ENCODE measurements at places on chromosomes 12 and 14.

- no peak for DNase-seq
Observed at GRCh38 chr12:66453844-66454243, 151.6 kb downstream of the HELB start.

DNA sequence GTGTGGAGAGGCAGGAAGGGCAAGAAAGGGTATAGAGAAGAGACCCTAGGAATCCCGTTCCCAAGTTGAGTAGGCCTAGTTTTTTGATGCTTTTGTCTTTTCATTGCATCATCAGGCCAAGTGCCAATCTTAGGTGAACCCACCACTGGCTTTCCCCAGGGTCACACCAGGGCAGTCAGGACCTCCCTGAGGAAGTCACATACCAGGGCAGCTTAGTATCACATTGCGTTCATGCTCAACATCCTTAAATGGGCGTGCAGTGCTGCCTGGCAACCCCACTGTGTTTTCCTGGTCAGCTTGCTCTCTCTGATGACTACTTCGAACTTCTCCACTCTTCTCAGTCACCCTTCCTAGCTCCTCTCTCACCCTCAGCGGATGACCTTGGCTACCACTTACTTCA is 9.0 kb downstream of the ASIC1 start:
- DNase-seq, result no peak

DNA sequence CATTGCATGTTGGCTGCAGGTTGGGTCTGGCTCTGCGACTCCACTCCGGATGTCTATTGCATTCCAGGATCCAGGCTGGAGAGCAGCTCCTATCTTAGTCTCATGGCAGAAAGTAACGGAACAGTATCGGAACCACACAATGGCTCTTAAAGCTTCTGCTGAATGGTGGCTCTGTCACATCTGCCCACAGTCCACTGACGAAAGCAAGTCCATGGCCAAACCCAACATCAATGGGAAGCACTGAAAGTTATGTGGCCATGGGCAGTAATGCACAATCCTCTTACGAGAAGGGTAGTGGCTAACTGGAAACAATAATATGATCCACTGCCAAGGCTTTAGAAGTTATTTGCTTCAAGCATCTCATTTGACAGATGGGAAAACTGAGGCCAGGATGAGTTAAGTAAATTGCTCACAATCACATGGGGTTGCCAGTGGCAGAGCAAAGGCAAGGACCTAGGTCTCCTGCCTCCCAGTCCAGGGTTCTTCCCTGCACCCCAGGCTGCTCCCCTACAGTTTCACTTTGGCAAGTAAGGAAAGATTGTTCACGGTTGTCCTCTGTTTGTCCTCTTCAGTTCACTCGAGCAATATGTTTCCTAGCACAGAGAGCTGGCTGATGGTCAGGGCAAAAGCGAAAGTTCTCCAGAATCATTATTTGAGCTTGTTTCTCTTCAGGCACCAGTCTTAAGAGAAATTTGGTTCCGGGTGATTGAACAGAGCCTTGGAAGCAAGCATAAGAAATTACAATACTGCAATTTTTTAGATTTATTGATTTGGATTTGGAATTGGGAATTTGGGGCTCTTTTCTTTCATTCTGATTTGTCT is 54.2 kb downstream of the CKAP4 start:
- DNase-seq, result no peak

GRCh38 chr14:20799456-20799891 is 3.2 kb downstream of the RNASE1 start:
- no peak for DNase-seq

- DNase-seq, result no peak
Observed at GRCh38 chr12:12290206-12290605, 23.4 kb upstream of the LRP6 start.

GRCh38 chr14:81281332-81281731 is 60.6 kb upstream of the GTF2A1 start:
- no peak for DNase-seq

GRCh38 chr14:33539918-33540357 is 410.9 kb downstream of the EGLN3 start:
- DNase-seq, result no peak

Data from activated CD4-positive, alpha-beta T cell treated with anti-CD3 and anti-CD28 coated beads for 48 hours (primary cell).